ENCODE measurements at places on chromosomes 5 and 9.

- no peaks in the 10 kb centered on the region for H3K27me3 ChIP-seq
- no peaks in the 10 kb centered on the region for H3K36me3 ChIP-seq
- DNase-seq: no peak
- no peak overlapping the region for H3K27ac ChIP-seq
- H3K4me1 ChIP-seq: no peaks in the 10 kb centered on the region
- H3K4me3 ChIP-seq: no peak overlapping the region
Observed at GRCh38 chr9:100880284-100880683, 148.2 kb upstream of the PLPPR1 start.

DNA sequence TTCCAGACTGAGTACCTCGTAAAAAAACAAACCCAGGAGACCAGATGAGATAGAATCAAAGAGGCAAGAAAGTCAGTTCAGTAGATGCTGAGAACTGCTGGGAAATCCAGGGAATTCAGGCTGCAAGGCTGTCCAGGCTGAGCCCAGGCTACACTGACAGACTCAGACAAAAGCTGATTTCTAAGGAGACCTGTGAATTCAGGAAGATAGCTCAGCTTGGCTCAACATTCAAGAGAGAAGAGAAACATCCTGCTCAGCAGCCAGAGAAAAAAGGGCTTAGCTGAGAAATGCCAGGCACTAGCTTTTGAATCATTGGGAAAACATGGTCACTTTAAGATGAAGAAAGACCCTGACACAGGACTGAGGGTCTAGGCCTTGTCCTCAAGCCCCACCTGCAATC is 118.2 kb upstream of the SLC44A1 start:
- no peaks in the 10 kb centered on the region for H3K4me1 ChIP-seq
- DNase-seq: no peak
- H3K36me3 ChIP-seq: no peaks in the 10 kb centered on the region
- H3K4me3 ChIP-seq: no peak overlapping the region

DNA sequence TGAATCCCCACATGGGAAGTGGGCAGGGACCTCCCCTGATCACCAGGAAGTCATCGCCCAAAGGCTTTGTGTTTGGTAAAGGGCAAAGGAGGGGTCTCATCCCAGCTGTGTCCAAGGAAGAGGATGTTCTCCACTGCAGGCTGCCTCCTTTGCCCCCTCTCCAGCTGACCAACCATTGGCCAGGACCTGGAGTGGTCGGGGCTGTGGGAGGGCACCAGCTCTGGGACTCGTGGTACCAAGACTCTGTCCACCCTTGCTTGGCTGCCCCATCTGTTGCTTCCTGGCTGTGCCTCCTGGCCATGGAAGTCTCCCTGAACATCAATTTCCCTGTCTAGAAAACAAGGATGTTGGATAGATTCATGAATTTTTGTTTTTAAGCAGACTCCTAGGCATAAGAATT is 34.1 kb downstream of the COL15A1 start:
- H3K4me1 ChIP-seq: no peaks in the 10 kb centered on the region
- no peak for DNase-seq
- H3K36me3 ChIP-seq: no peaks in the 10 kb centered on the region
- no peaks in the 10 kb centered on the region for H3K27me3 ChIP-seq
- no peak overlapping the region for H3K27ac ChIP-seq
- H3K4me3 ChIP-seq: no peak overlapping the region

GRCh38 chr9:79233542-79233941 is 338.2 kb upstream of the TLE4 start:
- no peak overlapping the region for H3K4me3 ChIP-seq
- no peaks in the 10 kb centered on the region for H3K4me1 ChIP-seq
- no peak overlapping the region for H3K27ac ChIP-seq
- no peaks in the 10 kb centered on the region for H3K27me3 ChIP-seq
- H3K36me3 ChIP-seq: no peaks in the 10 kb centered on the region
- DNase-seq: peak; percentile 13

DNA sequence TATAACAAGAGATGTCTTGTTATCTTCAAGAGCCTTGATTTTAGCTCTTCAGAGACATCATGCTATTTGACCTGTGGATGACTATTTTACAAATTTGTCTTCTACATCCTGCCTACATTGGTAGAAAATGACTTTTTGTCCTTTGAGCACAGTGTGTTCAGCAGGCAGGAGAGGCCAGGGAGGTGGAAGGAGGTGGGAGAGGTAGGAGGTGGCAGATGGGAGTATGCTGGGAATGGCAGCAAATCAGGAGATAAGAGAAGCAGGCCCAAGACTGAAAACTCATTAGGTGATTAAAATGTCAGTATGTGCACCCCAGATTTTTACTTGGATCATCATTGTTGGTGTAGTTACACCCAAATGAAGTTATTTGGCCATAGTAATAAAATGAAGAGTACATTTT is 44.1 kb downstream of the PTPN3 start:
- no peaks in the 10 kb centered on the region for H3K36me3 ChIP-seq
- H3K27me3 ChIP-seq: no peaks in the 10 kb centered on the region
- no peak overlapping the region for H3K4me3 ChIP-seq
- peaks cover 5% of the 10 kb centered on the region for H3K4me1 ChIP-seq
- peak overlapping the region; percentile 21 for H3K27ac ChIP-seq

GRCh38 chr9:131188976-131189375 is 63.6 kb downstream of the NUP214 start:
- H3K27me3 ChIP-seq: no peaks in the 10 kb centered on the region
- H3K36me3 ChIP-seq: peaks cover 6% of the 10 kb centered on the region
- no peaks in the 10 kb centered on the region for H3K4me1 ChIP-seq
- H3K27ac ChIP-seq: no peak overlapping the region

- no peaks in the 10 kb centered on the region for H3K27me3 ChIP-seq
- DNase-seq: no peak
- H3K4me1 ChIP-seq: no peaks in the 10 kb centered on the region
- no peak overlapping the region for H3K27ac ChIP-seq
- no peak overlapping the region for H3K4me3 ChIP-seq
Observed at GRCh38 chr9:120561709-120562108, 18.3 kb downstream of the CDK5RAP2 start.

DNA sequence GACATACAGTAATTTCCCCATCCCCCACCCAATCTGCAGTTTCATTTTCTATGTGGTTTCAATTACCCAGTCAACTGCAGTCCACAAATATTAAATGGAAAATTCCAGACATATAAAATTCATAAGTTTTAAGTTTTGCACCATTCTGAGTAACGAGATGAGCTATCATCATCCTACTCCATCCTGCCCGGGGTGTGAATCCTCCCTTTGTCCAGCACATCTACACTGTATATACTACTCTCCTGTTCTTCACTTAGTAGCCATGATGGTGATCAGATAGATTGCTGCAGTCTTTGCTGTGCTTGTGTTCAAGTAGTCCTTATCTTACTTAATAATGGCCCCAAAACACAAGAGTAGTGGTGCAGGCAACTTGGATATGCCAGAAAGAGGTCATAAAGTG is 11.3 kb downstream of the OXCT1 start:
- H3K27ac ChIP-seq: no peak overlapping the region
- H3K4me1 ChIP-seq: no peaks in the 10 kb centered on the region
- no peaks in the 10 kb centered on the region for H3K36me3 ChIP-seq
- no peak for DNase-seq

Data from Panc1 (cell line).